Left lobe of liver (tissue), 2 donors: ENCODE measurements at places on chromosomes 2 and 18.

GRCh38 chr18:58303363-58303762 lies 259.3 kb downstream of the NEDD4L start:
- no peak for DNase-seq

DNA sequence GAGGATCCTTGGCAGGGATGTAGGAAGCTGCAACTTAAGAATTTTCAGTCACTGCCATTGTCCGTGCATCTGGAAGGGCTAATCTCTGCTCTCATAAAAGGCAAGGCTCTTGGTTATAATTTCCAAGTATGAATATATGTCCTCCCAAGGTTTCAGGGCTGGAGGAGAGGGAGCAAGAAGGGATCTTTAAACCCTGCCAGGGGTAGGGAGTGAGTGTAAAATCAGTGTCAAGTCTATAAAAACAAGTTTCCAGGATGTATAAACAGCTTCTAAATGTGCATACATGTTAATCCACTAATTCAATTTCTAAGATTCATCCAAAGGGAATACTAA lies 110.2 kb upstream of the CYRIA start:
- DNase-seq: no peak

DNA sequence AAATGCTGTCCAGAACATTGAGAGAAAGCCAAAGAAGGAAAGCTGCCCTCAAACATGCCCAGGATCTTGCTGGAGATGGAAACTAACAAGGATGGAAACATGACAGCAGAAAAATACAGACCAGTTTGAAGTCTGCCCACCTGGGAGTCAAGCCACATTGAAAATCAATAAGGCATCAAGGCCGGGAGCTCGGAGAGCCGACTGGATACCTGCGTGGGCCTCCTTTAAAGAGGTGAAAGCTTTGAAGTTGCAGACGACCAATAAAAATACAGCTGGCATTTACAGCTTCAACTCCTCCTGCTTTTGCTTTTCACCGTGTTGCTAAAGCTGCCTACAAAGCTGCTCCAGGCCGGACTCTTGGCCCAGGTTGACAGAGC lies 279.7 kb downstream of the SRBD1 start:
- no peak for DNase-seq

- no peak for DNase-seq
Measured at GRCh38 chr18:64090876-64091275, 58.0 kb downstream of the LINC00305 start.

DNA sequence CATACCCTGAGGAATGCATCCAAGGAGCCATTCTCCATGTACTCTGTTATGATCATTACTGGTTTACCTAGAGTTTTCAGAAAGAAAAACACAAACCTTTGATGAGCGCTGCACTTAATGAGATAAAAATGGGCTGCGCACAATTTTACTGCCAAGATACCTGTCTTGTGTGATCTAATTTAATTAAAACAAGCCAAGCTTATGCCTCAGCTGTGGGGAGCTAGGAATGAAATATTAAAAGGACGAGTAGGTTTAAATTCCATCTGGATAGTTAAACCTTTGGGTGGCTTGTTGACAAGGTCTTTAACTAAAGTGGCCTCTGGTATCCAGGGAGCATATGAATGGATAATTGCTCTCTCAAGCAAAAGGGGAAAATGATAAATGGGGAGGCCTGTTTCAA lies 135.0 kb downstream of the EPHA4 start:
- DNase-seq: no peak
